T-helper 17 cell (primary cell): ENCODE measurements at places on chromosomes 3 and 15. TPM values are rescaled to one million over a fixed set of nuclear protein-coding genes. Genes with fewer than 3 reads are reported as not detected.

DNA sequence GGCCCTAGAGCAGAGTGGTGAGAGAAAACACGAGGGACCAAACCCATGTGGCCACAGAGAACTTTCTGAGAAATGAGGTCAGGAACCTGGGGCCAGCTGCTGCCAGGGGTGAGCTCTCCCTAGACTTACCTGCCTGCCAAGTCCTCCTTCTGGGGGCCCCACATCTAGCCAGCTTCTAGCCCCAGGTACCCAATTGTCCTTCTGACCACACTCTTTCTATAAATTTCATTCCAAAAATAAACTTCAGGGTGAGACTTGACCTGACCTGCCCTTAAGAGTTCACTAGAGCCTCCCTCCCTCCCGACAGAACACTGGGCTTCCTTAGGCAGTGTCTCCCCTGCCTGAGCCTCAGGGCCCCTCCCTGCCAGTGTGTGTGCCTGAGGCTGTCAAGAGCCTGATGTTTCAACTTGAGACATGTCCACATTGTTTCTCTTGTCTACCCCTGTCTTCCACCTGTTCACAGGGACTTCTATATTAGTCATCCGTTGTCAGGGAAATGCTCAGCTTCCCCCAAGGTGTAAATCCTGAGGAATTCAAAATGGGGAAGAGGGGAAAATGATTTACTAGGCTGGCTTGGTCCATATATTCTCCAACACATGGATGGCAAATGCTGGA lies 312.8 kb upstream of the TLE3 start:
- H3K36me3 ChIP-seq, result peaks cover 2% of the 10 kb centered on the region
- H3K27me3 ChIP-seq, result peaks cover 6% of the 10 kb centered on the region
- no peak for DNase-seq
- H3K4me1 ChIP-seq, result peaks cover 7% of the 10 kb centered on the region
- H3K27ac ChIP-seq, result no peak overlapping the region

- peaks cover 2% of the 10 kb centered on the region for H3K36me3 ChIP-seq
- no peak overlapping the region for H3K4me3 ChIP-seq
- DNase-seq, result no peak
- H3K27ac ChIP-seq, result no peak overlapping the region
Observed at GRCh38 chr3:12317914-12318313, 29.0 kb downstream of the PPARG start.

GRCh38 chr3:24161841-24162240 lies 216.8 kb downstream of the NR1D2 start:
- peaks cover 6% of the 10 kb centered on the region for H3K27me3 ChIP-seq
- no peak overlapping the region for H3K27ac ChIP-seq
- H3K36me3 ChIP-seq, result no peaks in the 10 kb centered on the region
- no peak overlapping the region for H3K4me3 ChIP-seq
- H3K4me1 ChIP-seq, result peaks cover 2% of the 10 kb centered on the region

- peaks cover 3% of the 10 kb centered on the region for H3K36me3 ChIP-seq
- no peak overlapping the region for H3K4me3 ChIP-seq
- DNase-seq, result no peak
- peaks cover 2% of the 10 kb centered on the region for H3K4me1 ChIP-seq
- H3K27me3 ChIP-seq, result peaks cover 8% of the 10 kb centered on the region
Observed at GRCh38 chr3:114128231-114128630, 50.6 kb downstream of the DRD3 start.

GRCh38 chr15:25335279-25335678 lies 103.5 kb downstream of the UBE3A start:
- peaks cover 15% of the 10 kb centered on the region for H3K36me3 ChIP-seq
- DNase-seq, result no peak
- H3K4me1 ChIP-seq, result no peaks in the 10 kb centered on the region
- H3K27ac ChIP-seq, result no peak overlapping the region

GRCh38 chr3:119352034-119352609 lies 57.9 kb downstream of the ARHGAP31 start:
- DNase-seq, result peak; percentile 13
- peak overlapping the region; percentile 71 for H3K27ac ChIP-seq
- H3K4me3 ChIP-seq, result peak overlapping the region; percentile 75

GRCh38 chr3:182516597-182517336 lies 276.5 kb upstream of the ATP11B start:
- H3K27me3 ChIP-seq, result no peaks in the 10 kb centered on the region
- no peak overlapping the region for H3K27ac ChIP-seq
- no peak overlapping the region for H3K4me3 ChIP-seq
- H3K36me3 ChIP-seq, result no peaks in the 10 kb centered on the region
- no peaks in the 10 kb centered on the region for H3K4me1 ChIP-seq
- no peak for DNase-seq

DNA sequence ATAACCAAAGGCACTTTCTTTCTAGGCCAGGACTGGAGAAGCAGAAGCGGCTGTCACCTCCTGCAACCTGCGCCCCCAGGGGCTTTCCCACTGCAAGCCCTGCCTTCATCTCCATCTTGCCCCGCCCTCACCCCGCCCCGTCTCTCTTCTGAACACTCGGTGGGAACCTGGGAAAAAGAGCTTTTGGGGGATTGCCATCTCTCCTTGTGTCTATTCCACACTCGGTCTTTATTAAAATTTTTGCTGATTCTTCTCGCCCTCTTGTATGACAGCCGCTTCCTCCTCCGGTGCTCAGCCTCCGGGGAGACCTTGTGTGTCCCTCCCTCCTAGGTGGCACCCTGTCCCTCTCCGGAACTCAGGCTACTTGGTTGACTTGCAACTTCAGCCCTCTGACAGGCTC lies 41.9 kb upstream of the SPESP1 start:
- H3K4me3 ChIP-seq, result peak overlapping the region; percentile 62
- no peak for DNase-seq
- peak overlapping the region; percentile 19 for H3K27ac ChIP-seq
- H3K4me1 ChIP-seq, result peaks cover 3% of the 10 kb centered on the region
- H3K27me3 ChIP-seq, result peaks cover 20% of the 10 kb centered on the region

DNA sequence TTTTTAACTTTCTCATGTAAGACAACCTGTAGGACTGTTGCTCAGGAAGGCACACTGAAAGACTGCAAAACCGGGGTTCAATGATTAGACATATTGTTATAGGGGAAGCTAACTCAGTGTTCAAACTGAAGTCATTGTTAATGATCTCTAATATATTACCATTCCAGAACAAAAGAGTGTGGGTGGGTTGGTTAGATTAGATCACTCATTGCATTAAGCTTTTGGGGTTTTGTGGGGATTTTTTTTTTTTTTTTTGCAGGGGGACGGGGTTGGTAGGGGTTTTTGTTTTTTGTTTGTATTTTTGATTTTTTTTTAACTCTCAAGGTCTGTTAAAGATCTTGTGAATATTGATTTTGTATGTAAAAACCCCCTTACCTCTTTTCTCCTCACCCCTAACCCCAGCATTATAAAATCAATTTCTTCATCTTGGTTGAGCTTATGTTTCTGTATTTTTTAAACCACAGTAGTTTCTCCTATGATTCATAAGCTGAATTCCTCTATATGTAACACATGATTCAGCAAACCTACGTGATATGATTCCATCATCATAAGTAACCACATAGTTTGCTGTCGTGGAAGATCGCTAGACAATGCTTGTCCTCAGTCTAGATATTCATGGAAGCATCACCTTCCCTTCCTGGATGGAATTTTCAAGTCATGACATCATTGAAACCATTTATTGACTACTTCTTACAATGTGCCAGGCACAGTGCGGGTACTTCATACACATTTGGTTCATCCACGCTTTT lies 544.1 kb upstream of the MDFIC2 start:
- peaks cover 2% of the 10 kb centered on the region for H3K36me3 ChIP-seq
- peaks cover 5% of the 10 kb centered on the region for H3K4me1 ChIP-seq
- no peak overlapping the region for H3K27ac ChIP-seq
- no peak for DNase-seq
- peaks cover 27% of the 10 kb centered on the region for H3K27me3 ChIP-seq
- H3K4me3 ChIP-seq, result no peak overlapping the region

DNA sequence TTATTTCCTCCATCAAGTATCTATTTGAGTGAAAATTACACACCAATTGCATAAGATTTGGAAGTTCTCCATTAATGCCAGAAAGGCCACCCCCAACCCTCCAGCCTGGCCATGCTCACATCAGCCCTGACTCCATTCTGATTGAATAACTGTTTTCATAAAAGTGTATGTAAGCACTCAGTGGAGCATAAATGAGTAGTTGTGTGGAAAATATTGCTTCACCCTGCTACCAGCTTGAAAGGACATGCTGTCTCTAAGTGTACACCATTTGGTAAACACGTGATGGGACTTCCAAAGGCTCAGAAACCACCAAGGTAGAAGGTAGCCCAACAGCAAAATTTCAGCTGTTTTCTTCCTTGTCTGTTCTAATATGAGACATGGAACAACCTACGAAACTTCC lies 393.8 kb downstream of the ZNF385D start:
- no peaks in the 10 kb centered on the region for H3K36me3 ChIP-seq
- no peak overlapping the region for H3K4me3 ChIP-seq
- DNase-seq, result no peak
- no peak overlapping the region for H3K27ac ChIP-seq
- no peaks in the 10 kb centered on the region for H3K4me1 ChIP-seq

DNA sequence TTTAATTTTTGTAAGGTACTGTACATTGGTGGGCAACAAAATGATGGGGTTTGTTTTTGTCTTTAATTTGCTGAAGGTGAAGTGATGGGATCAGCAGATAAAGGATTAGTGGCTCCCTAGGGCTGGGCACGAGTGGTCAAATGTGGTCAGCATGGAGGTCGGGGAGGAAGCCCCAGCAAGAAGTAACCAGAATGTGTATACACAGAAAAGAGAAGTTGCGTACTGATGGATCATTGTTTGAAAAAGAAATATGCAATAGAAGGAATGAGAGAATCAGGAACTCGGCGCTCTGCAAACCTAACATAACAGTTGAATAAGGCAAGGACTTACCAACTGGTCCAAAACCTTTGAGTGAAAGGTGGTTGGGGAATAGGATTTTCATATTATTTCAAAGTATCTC lies 1.5 kb downstream of the TMOD2 start:
- H3K4me3 ChIP-seq, result peak overlapping the region; percentile 67
- H3K4me1 ChIP-seq, result peaks cover 40% of the 10 kb centered on the region
- H3K36me3 ChIP-seq, result no peaks in the 10 kb centered on the region
- no peaks in the 10 kb centered on the region for H3K27me3 ChIP-seq

- H3K27ac ChIP-seq, result no peak overlapping the region
- peaks cover 41% of the 10 kb centered on the region for H3K27me3 ChIP-seq
Observed at GRCh38 chr3:37765591-37766488, 95.8 kb upstream of the CTDSPL start.

- H3K4me3 ChIP-seq, result no peak overlapping the region
- H3K4me1 ChIP-seq, result no peaks in the 10 kb centered on the region
- H3K27me3 ChIP-seq, result no peaks in the 10 kb centered on the region
- no peak overlapping the region for H3K27ac ChIP-seq
- peaks cover 2% of the 10 kb centered on the region for H3K36me3 ChIP-seq
Observed at GRCh38 chr3:30549600-30549999, 56.8 kb upstream of the TGFBR2 start.

- H3K4me3 ChIP-seq, result no peak overlapping the region
- no peak for DNase-seq
- no peak overlapping the region for H3K27ac ChIP-seq
- peaks cover 4% of the 10 kb centered on the region for H3K4me1 ChIP-seq
Observed at GRCh38 chr3:25854214-25854613, 64.3 kb downstream of the OXSM start.

DNA sequence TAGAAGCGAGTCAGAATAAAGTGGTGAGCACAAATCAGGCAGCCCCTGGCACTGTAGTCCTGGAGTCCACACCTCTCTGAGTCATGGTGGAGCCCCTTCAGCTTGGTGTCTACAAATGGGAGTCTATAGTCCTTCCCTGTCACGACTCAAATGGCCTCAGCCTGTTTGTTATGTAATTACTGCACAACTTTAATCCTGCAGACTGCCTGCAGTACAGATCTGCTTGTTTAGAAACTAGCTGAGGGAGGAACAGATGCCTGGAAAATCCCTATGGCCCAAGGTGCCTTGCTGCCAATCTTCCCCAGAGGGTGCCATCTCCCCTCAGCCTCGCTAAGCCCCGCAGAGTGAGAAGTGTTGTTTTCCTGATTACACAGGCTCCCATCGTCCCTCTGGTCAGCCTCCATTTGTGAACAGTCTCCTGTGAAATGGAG lies 3.9 kb upstream of the CXCR6 start:
- H3K27ac ChIP-seq, result peak overlapping the region; percentile 84
- DNase-seq, result no peak
- H3K27me3 ChIP-seq, result no peaks in the 10 kb centered on the region
- peaks cover 9% of the 10 kb centered on the region for H3K36me3 ChIP-seq
- H3K4me3 ChIP-seq, result no peak overlapping the region

DNA sequence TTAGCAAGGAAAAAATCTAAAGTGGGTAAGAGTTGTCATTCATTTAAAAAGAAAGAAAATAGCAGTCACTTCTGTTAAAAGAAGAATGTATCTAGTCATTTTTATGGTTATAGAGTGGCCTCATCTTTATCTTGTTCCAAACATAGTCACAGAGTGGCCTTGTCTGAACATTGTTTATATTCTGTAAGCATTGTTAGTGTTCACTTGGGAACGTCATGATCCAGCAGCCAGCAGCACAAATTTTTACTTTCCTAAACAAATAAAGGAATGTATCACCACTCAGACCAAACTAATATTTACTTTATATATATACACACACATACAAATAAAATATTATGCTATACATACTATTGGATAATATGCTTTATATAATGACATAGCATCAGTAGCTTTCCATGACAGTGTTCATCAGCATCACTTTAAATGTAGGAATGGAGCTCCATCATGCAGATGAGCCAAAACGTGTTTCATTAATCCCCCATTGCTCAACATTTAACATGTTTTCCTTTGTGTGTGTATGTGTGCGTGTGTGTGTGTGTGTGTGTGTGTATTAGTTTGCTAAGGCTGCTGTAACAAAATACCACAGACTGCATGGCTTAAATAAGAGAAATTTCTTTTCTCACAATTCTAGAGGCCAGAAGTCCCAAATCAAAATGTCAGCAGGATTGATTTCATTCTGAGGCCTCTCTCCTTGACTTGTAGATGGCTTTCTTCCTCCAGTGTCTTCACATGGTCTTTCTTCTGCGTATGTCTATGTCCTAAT lies 39.6 kb upstream of the GYG1 start:
- H3K36me3 ChIP-seq, result no peaks in the 10 kb centered on the region
- H3K4me1 ChIP-seq, result peaks cover under 1% of the 10 kb centered on the region
- DNase-seq, result no peak

SLC27A2 gene
- 0.30 TPM for total RNA-seq

SCAANT1 gene
- total RNA-seq, result not detected

ANKDD1A gene
- total RNA-seq, result 3.0 TPM

CRBN gene
- total RNA-seq, result 129 TPM

MKRN3 gene
- total RNA-seq, result 0.86 TPM

SKOR1 gene
- 2.2 TPM for total RNA-seq

CCDC54 gene
- total RNA-seq, result not detected

GOLGA8O gene
- total RNA-seq, result 2.3 TPM

KLF15 gene
- 0.39 TPM for total RNA-seq

TEX55 gene
- not detected for total RNA-seq

ITGA11 gene
- not detected for total RNA-seq

LTF gene
- total RNA-seq, result not detected
